Activated naive CD8-positive, alpha-beta T cell treated with anti-CD3 and anti-CD28 coated beads, Interleukin-2, amount 10 ng/mL, durations not matched to agents 7 days and 5 days (primary cell): ENCODE measurements at places on chromosomes 1 and 21.

DNA sequence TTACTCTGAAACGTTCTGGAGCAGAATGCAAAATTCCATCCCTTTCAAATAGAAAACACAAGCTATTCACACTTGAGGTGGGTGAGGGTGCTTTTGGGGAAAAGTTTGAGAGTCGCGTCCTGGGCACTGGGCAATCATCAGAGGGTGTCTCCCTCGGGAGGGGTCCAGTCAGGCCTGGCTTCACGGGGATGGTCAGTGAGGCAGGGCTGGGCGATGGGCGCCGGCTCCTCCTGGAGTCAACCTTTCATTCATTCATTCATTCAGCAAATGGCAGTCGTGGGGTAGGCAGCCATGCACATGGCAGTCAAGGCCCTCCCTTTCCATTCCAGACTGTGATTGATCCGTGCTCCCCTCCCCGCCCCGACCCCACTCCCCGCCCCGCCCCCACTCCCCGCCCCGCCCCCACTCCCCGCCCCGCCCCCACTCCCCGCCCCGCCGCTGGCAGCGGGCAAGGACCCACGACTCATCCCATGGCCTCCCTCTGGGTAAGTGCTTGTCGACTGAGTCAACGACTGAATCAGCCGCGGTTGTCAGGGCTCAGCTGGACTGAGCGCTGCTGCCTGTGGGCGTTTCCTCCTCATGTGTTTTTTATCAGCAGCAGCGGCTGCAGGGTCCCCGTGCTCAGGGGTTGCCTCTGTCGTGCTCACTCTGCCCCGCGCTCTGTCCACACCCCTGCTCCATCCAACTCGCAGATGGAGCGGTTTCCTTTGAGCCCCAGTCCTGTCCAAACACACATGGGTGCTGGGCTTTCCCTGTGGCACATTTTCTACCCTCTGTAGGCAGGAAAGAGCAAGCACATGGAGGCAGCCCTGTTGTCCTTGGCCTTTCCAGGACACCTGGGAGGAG, 12.5 kb upstream of the SPSB1 start:
- no peak for DNase-seq

- no peak for DNase-seq
These were observed 111.3 kb downstream of the ERG start for GRCh38 chr21:38386967-38387366.

GRCh38 chr1:197321811-197322210, 53.8 kb downstream of the CRB1 start:
- no peak for DNase-seq

GRCh38 chr1:119228335-119229080, 88.1 kb upstream of the WARS2 start:
- DNase-seq: no peak

- no peak for DNase-seq
These were observed 179.3 kb downstream of the NR5A2 start for GRCh38 chr1:200206761-200207160.

GRCh38 chr1:160665330-160666078, 18.7 kb upstream of the SLAMF1 start:
- DNase-seq: no peak

GRCh38 chr1:74679811-74680210, 6.2 kb upstream of the ERICH3 start:
- no peak for DNase-seq

DNA sequence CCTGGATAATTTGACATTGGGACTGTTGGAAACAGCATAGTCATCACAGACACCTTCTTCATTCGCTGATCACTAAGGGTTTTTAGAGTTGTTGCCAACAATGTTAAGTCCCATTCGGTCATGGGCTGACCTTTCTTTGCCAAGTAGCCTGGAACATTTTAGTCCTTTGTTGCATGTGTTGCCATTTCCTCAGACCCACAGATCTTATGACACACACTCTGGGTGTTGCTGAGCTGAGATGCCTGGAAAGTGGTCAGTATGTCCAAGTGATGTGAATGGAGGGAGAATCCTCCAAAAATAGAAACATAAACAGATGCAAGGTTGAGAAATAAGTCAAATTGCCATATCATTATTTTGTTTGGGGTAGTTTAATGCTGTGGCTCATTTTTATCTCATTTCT, 61.5 kb upstream of the GJA5 start:
- no peak for DNase-seq

DNA sequence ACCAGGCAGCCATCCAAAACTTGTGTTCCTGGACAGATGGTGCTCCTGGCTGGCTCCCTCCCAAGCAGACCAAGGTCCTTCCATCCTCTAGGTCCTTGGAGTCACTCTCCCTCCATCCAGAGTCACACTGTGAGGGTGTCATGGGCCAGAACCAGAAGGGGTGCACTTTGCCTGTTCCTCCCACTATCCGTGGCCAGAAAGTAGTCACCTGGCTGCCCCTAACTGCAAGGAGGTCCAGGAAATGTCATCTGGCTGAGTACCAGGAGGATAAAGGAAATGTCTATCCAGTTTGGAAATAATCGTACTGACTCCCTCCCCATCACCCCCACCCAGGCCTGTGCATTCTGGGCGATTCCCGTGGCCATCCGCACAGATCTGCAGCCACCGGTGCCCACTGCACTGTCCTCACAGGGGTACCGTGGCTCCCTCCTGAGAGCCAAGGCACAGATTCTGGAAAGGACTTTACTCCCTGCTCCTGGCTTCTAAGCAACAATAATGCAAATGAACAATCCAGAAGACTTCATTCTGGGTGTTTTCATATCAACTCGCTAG, 253.2 kb downstream of the NPHP4 start:
- DNase-seq: no peak

DNA sequence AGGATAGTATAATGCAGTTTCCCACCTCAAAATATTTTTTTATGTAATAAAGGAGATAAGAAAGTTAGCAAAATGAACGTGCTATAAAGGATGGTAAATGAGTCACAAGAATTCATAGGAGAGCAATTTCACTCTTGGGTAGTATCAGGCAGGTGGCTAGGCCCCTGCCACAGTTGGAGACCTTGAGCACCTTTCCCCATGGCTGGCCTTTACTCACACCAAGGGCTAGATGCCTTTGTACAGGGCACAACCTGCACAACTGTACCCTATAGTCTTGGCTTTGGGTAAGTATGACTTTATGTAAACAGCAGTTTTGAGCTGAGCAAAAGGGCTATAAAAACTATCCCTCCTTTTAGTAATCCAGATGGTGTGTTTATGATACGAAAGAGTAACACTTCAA, 85.1 kb downstream of the CTH start:
- DNase-seq: no peak

DNA sequence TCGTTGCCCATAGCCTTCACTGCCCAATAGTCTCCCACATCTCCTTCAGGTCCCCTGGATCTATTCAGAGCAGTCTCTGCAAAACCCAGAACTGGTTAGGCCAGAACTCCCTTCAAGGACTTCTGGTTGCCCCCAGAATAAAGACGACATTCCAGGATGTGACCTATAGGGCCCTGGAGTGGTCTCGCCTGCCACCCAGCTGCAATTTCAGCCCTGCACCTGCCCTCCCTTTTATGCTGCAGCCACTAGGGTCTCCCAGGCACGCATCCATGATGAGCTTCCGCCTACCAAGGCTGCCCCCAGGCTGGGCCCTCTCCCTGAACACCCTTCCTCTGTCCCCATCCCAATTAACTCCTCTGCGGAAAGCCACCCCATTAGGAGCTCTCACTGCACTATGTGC, 7.2 kb upstream of the TSPEAR start:
- DNase-seq: no peak

GRCh38 chr1:243883551-243883950, 33.5 kb upstream of the AKT3 start:
- no peak for DNase-seq

DNA sequence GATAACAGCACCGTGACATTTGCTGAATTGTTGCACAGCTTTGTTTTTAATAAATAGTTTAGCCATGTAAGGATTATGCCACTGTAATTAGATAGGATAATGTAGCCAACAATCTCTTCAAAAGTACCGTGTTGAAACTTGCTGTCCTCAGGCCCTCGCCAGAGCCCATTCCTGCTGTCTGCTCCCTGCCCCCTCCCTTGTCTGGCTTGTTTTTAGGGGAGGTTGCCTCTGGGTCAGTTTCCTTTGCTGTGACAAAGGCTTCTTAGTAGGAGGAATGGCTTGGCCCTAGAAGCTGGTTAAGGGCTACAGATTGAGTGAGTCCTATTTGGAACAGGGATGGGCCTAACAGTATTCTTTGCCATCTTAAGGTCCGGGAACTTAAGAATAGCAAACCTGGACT, 107.9 kb downstream of the LMO4 start:
- no peak for DNase-seq

DNA sequence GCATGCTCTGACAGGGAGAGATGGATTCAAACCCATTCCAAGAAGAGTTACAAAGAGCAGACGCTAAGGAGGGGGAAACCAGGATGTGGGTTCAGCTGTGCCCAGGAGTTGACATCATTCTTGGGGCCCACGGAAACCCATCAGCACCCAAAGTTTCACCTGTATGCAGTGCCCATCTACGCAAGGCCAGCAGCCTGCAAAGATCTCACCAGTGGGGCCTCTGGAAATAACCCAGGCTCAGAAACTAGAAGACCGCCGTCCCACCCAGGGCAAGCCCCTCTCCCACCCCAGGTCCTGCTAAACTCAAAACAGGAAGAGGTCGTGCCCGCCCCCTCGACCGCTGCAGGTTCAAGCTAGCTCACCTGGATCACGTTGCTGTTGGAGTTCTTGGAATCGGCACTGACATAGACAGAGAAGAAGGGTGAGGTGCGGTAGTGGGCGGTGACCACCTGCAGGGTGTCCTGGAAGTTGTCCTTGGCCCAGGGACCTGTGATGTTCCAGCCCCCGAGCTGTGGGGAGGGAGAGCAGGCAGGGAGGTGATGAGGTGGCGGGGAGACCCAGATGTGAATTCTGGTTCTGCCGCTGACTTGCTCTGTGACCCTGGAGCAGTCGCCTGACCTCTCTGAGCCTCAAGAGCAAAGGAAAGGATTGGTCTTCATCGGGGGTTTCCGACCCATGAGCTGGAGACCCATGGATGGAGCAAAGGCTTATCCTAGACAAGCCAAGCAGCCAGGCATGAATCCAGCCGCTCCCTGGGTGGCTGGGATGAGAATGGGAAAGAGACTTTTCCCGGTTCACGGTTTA, 31.7 kb downstream of the ECE1 start:
- DNase-seq: no peak
